ENCODE measurements at places on chromosomes 11 and 22. TPM values are rescaled to one million over a fixed set of nuclear protein-coding genes. Genes with fewer than 3 reads are reported as not detected.

PRODH gene
- total RNA-seq = 4.0 TPM

LMNTD2 gene
- total RNA-seq = 2.3 TPM

ELMOD1 gene
- total RNA-seq = 0.81 TPM

C11orf16 gene
- total RNA-seq = not detected

OR2D2 gene
- 0.64 TPM for total RNA-seq

CD3E gene
- not detected for total RNA-seq

MAPK11 gene
- total RNA-seq = 131 TPM

CSF2RB gene
- total RNA-seq = not detected

All from glutamatergic neuron (in vitro differentiated cells).